Activated T-cell treated with anti-CD3 and anti-CD28 coated beads for 1 hour (primary cell): ENCODE measurements at places on chromosomes 4 and X.

- DNase-seq: no peak
These were observed 16.7 kb downstream of the TMSB4X start for GRCh38 chrX:12991575-12991974.

DNA sequence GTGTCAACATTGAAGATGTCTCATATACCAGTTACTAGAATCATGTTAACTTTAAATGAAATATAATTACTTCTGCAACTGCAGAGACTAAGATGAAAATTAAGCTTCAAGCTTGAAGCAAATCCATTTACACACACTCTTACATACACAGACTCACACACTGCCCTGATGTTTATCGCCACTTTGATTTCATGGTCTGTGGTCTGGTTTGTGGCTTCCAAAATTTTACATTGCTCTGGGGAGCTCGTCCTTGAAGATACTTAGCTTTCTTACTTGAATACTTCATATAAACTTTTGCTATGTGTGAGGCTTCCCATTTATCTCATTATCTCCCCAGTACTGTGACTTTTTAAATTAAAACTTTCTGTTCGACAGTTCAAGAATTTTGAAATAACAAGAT, 35.8 kb downstream of the ARHGEF38 start:
- no peak for DNase-seq

DNA sequence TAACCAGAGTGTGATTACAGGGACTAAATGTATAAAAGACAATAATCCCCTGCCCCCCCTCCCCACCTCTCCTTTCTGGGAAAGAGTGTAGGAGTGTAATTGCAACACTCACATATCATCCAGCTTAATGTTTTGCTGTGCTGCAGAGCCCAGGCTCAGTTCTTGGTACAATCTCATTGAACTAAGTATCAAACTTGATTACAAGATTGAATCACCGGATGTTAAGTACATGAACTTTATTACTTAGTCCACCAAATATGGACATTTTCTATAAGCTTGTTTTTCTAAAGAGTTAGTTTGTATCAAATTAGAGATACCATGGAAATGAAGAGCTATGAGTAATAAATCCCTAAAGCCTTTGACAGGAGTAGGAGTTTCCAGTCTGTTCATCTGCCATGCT, 559.1 kb downstream of the ZNF674 start:
- DNase-seq: no peak

- DNase-seq: no peak
These were observed 991.6 kb downstream of the FAT4 start for GRCh38 chr4:126306152-126306869.

DNA sequence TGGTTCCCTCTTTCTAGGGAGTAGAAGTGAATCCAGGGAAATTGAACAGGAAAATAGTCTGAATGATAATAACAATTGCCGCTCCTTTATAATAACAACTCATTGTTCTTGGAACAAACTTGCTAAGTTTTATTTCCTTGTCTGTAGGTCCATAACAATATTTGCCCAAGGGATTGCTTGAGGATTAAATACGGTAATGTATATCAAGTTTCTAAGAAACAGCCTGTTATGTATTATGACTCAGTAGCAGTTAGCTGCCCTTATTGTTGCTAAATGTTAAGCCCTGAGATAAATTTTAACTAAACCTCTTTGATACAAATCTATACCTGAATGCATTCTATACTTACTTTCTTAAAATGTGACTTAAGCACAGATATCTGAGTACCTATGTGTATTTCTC, 215.9 kb upstream of the AADAT start:
- no peak for DNase-seq

GRCh38 chr4:124797223-124797622, 84.7 kb upstream of the ANKRD50 start:
- DNase-seq: no peak

- DNase-seq: no peak
These were observed 47.9 kb upstream of the TSPAN5 start for GRCh38 chr4:98706200-98706813.

GRCh38 chr4:55892156-55892555, 38.7 kb downstream of the EXOC1 start:
- DNase-seq: no peak

GRCh38 chrX:37690119-37690518, 4.5 kb downstream of the XK start:
- DNase-seq: no peak
